ENCODE measurements at places on chromosomes 2 and 18.

DNA sequence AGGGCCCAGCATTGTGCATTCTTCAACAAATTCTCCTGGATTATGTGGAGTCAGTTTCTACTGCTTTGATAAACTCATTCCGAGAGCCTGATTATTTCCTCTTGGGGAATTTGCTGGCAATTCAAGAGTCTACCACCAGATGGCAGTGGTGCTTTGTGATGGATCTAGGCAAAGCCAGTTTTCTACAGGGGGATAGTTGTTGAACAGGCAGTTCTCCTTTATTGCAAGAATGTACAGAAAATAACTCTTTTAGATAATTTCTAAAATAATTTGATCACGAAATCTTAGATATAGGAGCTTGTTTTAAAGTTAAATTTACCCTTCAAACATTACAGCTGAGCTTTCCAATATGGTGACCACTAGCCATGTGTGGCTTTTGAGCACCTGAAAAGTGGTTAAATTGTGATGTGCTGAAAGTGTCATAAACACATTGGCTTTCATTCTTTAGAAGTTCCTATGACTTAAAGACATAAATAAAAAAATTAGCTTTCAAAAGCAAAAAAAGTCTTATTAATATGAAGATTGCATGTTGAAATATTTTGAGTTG is 66.7 kb upstream of the HAAO start:
- DNase-seq: peak; percentile 93

GRCh38 chr18:24934258-24934932 is 417.6 kb downstream of the ZNF521 start:
- no peak for DNase-seq

DNA sequence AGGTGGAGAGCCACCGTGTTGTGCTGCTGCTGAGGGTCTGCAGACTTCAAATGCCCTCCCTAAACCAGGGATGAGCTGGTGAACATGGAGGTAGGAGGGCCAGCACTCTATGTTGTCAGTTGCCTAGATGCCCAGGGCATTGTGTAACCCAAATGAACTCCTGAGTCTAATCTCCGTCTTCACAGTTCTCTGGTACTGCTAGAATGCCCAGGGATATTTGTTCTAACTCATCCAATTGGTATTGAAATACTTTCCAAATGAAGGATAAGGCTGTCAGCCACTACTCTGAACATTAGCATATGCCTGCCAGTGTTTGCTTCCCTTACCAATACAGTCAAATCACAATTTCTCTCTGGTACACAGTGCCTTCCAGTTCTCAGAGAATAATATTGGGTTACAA is 492.6 kb downstream of the SLC4A3 start:
- DNase-seq: no peak

DNA sequence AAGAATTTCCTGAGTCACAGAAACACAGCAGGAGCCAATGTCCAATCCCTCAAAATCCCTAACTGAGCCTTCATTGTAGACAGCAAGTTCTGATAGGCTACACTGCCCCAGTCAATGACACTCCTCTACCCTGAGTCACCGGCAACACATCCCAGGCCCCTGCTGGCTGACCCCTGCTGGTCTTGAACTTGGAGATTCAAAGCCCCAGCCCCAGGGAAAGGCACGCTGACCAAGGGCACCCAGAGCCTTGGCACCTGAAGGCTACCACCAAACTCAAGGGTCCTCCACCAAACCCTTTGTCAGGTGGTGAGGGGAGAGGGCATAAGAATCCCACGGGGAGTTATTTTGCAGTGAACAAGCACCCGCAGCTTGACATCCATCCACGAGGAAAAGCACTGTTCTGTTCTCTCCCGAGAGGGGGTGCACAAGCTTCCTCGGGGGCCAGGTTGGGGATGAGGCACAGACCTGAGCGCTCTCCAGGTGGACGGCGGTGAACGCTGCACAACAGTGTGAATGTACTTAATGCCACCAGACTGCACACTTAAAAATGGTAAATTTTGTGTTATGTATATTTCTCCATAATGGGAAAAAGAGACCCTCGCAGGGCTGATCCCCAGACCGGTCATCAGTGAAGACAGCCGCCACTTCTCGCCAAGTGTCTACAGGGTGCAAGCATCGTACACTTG is 46.9 kb downstream of the TFCP2L1 start:
- no peak for DNase-seq

GRCh38 chr2:88927128-88927527 is 235.7 kb downstream of the RPIA start:
- DNase-seq: no peak

- DNase-seq: no peak
Observed at GRCh38 chr2:235021752-235022151, 69.9 kb downstream of the SH3BP4 start.

Measured in hematopoietic multipotent progenitor cell treated with erythropoietin and hydrocortisone succinate and interleukin-3 and kit ligand, for 6 days (in vitro differentiated cells).